ENCODE measurements at places on chromosomes 7 and 10.

GRCh38 chr7:124728610-124729009 is 37.0 kb downstream of the GPR37 start:
- DNase-seq: no peak

DNA sequence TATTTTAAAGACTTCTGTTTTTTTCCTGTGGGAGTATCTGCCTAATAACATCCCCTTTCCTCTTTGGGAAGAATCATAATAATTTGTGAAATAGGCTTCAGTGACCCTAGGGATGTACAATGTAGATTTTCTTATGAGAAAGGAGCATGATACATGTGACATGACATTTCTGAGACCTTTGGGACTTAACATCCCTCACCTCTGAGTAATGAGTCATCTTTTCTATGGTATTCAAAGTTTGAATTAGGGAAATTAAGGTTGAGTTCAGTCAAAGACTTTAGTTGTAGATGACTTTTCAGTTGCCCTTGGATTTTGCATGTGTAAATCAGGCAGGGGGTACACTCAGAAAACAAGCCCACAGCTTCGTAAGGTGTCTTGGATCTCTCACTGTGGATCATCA is 14.3 kb downstream of the GRK5 start:
- no peak for DNase-seq

- no peak for DNase-seq
These were observed 36.5 kb upstream of the JAZF1 start for GRCh38 chr7:28217143-28217542.

DNA sequence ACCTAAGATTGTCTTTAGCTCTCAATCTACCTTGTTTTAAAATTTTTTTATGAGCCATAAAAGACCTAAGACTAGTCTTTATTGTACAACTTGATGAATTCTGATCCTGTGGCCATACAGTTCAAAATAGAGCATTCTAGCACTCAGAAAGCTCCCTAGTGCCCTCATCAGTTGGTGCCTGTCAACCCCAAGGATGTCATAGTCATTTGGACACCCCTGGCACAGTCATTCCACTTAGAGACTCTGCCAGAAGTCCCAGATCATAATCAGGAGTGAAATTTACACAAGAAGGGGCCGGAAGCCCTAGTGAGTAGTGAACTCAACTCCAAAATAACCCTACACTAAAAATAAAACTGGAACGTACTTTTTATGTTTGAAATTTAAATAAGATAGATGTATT is 80.0 kb upstream of the INSIG1 start:
- DNase-seq: no peak

DNA sequence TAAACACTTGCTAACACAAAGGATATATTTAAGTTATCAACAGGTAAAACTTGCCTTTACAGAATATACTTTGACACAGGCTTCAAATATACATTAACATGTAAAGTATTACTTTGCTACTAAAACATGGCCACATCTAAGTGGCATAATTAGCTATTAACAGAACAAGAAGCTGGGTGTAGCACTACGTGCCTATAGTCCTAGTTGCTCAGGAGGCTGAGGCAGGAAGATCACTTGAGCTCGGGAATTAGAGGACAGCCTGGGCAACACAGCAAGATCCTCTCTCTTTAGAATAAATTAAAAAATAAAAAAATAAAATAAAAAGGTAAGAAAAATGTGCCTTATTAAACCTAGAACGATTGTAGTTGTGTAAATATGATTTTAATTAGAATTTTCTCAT is 106.6 kb downstream of the CNOT4 start:
- no peak for DNase-seq

GRCh38 chr7:4700577-4701235 is 18.6 kb downstream of the FOXK1 start:
- DNase-seq: no peak

DNA sequence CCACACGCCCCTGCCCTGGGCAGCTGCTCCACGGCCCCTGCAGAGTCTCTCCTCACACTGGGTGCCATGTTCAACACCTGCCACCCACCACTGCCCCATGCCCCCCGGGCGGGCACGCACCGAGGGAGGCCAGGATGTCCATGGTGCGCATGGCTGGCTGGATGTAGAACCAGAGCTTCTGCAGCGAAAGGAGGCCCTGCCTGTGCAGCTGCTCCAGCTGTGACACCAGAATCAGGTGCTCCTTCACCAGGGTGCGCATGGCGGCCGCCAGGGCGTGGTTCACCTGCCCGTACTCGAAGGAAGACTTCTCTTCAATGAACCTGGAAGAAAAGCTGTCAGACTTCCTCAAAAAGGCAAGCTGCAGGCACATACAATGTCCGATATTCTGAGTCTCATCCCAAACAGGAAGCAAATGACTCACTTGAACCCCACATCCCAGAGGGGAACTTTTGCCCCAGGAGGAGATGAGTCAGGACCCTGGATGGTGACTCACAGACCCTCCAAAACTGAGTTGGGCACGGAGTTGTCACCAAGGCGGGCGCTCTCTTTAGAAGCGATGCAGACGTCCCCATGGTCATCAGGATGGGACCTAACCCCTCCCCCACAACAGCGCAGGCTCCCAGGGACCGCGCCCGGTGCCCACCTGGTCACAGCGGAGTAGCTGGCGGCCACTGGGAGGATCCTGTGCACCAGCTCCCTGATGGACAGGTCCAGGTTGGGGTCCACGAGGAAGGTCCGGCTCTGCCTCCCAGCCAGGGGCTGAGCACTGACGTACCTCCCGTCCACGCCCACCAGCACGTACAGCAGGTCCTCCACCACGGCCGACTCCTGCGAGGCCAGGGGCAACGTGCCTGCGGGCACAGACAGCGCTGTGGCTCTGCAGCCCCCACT is 15.5 kb downstream of the TUBGCP2 start:
- DNase-seq: no peak

DNA sequence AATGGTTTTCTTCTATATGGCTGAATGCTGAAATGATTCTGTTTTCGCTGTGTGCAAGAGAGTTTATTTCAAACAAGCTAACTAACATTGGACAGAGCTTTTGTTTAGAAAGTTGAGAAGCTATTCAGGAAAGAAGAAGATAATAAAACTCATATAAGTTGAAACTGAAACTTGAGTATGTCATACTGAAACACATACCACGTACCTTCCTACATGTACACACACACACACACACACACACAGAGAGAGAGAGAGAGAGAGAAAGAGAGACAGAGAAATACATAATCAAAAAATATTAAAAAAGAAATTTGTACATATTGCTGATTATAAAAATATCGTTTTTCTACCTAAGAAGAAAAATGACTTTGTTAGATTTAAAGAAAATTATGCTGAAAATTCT is 561.9 kb upstream of the KCND2 start:
- no peak for DNase-seq

GRCh38 chr7:107551936-107552335 is 11.8 kb downstream of the COG5 start:
- DNase-seq: no peak
